ENCODE measurements at places on chromosomes 11 and 22.

- no peak for DNase-seq
These were observed 10.3 kb downstream of the CAT start for GRCh38 chr11:34449013-34449412.

DNA sequence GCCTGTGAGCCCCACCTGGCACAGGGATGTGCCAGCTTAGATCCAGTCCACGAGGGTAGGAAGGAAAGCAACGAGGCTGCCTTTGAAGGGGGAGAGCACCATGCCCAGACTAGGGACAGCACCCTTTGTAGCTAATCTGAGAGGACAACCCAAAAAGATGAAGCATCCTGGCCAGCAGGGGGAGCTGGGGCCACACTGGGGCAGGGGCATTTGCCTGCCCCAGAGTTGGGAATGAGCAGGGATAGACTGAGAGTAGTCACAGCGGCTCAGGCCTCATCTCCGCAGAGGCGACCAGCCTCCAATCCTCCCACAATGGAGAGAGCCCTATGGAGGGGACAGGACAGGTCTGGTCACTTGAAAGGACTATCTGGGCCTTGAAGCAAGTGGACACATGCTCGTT is 16.4 kb downstream of the LMO1 start:
- DNase-seq: no peak

DNA sequence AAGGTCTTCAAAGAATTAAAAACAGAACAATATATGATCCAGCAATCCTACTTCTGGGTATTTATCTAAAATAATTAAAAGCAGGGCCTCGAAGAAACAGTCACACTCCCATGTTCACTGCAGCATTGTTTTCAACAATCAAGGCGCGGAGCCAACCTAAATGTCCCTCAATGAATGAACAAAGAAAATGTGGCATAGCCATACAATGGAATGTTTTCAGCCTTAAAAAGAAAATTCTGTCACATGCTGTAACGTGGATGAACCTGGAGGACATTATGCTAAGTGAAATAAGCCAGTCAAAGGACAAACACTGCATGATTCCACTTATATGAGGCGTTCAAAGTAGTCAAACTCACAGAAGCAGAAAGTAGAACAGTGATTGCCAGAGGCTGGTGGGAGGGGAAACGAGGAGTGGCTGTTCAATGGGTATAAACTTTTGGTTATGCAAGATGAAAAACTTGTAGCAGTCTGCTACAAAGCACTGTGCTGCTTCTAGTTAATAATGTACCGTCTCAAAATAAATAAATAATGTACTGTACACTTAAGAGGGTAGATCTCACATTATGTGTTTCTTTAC is 41.2 kb downstream of the SNX19 start:
- DNase-seq: no peak

GRCh38 chr11:68040101-68040956 is 1.5 kb downstream of the TCIRG1 start:
- DNase-seq: no peak

DNA sequence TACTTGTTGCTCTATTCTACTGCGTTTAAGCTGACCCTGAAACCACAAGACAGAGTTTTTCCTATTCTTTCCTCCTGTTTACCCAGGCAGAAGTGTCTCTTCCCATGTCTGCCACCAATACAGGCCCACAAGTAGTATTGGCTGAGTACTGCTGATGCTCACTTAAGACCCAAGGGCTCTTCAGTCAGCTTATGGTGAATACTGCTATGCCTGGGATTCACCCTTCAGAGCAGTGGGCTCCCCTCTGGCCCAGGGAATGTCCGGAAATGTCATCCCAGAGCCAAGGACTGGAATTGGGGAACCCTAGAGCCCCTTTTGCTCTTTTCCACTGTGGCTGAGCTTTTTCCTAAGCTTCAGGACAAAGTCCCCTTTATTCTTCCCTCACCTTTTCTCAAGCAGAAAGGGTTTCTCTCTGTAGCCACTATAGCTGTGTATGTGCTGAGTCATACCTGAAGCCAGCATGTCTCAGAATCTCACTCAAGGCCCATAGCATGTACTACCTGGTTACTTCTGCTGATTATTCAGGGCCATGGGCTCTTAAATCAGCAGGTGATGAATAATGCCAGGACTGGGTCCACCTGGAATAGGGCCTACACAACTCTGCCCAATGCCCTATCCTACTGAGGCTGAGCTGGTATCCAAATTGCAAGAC is 745.8 kb upstream of the ANO5 start:
- DNase-seq: no peak

DNA sequence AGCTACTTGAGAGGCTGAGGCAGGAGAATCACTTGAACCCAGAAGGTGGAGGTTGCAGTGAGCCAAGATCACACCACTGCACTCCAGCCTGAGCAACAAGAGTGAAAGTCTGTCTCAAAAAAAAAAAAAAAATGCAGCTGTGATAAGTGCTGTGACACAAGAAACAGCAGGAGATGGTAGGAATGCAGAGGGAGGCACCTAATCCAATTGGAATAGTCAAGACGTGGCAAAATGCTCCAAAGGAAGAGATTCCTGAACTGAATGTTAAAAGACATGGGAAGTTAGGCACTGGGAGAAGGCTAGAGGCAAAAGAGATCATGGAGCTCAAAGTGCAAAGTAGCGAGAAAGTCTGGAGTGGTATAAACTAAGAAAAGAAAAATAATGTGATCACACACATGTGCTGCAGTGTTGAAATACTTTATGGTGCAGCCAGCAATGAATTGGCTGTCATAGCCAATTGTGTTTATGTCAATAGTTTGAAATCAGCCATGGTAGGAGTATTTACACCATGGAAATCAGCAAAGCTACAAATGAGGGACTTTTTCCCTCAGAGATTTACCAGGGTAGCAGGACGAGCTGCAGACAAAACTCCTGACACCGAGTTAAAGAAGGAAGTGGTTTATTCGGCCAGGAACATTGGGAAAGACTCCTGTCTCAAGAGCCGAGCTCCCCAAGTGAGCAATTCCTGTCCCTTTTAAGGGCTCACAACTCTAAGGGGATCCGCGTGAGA is 40.9 kb upstream of the LIPT2 start:
- DNase-seq: no peak

DNA sequence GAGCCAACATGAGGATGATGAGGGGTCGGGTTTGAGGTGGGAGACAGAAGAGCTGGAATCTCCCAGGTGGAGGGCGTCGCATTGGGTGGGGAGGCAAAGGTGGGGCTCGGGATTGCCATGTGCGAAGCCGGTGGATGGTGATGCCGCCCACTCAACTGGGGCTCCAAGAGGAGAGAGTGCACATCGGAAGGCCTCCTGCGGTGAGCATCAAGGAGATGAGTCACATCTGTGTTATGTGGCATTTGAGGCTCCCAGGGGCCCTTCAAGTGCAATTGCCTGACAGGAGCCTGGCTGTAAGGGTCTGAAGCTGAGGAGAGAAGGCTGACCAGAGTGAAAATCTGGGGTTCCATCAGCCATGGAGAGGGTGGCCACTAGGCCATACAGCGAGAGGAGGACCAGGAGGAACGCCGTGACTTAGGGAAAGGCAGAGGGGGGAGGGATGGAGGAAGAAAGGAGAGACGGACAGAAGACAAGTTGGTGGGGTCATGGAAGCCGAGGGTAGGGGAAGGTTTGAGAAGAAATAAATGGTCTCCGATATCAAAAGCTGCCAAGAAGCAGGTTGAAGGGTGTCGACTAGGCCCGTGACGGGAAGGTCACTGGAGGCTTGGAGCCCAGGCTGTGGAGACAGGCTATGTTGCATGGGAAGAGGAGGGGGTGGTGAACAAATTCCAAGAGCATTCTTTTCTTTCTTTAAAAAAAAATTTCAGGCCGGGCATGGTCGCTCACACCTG is 21.3 kb downstream of the RASD2 start:
- no peak for DNase-seq

GRCh38 chr22:40721266-40721665 is 42.0 kb downstream of the MCHR1 start:
- DNase-seq: no peak

DNA sequence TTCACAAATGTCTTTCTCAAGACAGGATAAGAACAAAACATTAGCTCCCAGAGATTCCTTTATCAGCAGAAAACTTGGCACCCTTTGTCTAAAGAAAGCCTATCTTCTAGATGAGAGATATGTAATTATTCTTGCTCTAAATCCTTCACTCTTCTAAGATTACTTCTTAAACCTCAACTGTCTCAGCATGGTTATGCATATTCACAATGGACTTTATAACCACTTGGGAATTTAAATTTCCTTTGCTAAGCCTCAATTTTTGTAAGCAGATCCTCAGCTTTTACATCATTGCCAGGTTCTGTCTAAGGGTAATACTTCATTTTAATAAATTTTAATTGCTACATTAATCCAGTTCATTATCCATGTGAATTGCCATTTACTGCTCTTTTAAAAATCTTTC is 433.6 kb upstream of the DDI1 start:
- DNase-seq: no peak

GRCh38 chr22:37827056-37827455 is 3.9 kb downstream of the GALR3 start:
- no peak for DNase-seq

DNA sequence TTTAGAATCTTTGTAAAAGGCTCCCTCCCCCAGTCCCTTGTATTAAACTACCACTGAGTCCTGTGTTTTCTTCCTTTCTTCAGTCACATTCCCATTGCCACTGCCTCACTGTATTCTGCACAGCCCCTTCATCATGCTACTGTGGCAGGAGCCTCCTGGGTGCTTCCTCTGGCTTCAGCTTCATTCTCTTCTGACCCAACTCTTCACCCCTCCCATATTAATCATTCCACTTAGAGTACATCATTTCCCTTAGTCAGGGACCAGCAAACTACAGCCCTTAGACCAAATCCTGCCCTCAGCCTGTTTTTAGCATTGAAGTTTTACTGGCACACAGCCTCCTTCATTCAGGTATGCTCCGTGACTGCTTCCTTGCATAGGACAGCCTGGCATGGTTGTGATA is 127.7 kb upstream of the MTNR1B start:
- DNase-seq: no peak

- peak; percentile 5 for DNase-seq
These were observed 15.6 kb upstream of the DENND5A start for GRCh38 chr11:9280655-9281301.

DNA sequence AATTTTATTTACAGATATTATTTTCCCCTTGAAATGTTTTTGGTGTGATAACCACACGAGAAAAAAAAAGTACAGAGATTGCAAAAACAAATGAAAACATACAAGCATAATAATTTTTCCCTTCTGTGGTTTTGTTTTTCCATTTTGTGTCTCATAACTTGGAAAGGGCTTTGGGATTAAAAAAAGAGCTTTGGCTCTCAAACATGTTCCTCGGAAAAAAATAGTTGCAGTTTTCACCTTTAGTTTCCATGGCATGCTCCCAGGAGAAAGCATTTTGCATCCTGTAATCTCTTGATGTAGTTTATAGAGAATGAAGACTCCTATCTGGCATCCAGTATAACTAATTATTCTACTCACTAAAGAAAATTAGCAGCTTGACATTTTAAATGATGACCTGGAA is 362.1 kb upstream of the PDGFD start:
- DNase-seq: no peak

- DNase-seq: no peak
These were observed 12.0 kb downstream of the MUC5B start for GRCh38 chr11:1234771-1235305.

DNA sequence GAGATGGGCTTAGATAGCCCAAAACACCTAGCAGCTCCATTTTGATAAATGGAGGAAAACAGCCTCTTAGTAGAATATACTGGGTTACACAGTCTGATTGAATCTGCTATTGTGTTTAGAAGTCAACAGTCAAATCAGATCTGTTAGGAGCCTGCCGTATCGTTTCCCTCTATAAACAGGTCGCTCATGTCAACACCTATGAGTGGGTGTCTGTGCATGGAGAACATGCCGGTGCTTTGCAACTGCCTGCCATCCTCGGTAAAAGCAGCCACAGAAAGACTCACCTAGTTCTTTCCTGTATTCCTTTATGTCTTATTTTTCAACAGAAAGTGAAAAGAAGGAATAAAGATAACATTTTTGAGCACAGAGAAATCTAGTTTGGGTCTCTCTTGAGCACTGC is 99.4 kb downstream of the ETS1 start:
- DNase-seq: no peak

GRCh38 chr11:118892964-118893363 is 9.3 kb downstream of the CXCR5 start:
- DNase-seq: no peak

DNA sequence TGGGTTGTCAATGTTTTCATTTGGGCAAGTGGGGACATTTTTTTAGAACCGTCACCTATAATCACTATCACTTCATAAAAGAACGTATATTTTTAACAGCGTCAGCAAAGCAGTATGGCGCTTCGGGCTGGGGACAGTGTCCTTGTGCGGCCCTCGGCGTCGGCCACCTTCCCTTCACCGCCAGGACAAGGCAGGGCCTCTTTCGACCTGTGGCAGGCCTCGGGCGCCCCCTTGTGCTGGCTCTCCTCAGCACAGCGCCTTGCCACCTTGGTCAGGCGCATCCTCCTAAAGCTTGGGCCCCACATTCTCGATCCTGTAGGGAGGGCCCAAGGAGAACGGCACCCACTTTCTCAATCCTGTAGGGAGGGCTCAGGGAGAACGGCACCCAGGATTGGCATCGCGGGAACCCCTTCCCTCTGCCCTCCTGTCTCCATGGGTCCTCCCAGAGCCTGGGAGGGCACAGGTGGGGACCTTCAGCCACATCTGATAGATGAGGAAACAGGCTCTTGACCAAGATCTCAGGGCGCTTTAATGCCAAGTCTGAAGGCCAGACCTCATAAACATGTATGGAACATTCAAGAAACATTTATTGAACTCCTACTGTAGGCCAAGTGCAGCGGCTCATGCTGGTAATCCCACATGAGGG is 11.5 kb upstream of the FADD start:
- peak; percentile 64 for DNase-seq

GRCh38 chr11:71935338-71935925 is 6.6 kb downstream of the RNF121 start:
- no peak for DNase-seq

DNA sequence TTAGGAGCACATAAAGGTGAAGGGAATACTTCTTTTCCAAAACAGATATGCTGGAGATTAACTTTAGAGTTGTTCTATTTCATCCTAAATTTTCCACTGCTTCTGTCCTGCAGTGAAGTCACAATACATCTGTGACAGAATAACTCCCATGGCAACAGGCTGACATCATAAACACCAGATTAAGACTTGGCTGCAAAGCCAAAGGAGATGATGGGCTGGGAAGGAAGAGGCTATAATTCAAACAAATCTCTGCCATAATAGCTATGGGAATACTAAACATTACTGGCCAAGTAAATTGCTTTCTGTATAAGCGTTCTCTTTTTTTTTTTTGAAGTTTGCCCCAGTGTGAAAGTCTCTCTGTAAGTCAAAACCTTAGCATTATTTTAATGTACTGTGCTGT is 107.7 kb downstream of the CADM1 start:
- no peak for DNase-seq

DNA sequence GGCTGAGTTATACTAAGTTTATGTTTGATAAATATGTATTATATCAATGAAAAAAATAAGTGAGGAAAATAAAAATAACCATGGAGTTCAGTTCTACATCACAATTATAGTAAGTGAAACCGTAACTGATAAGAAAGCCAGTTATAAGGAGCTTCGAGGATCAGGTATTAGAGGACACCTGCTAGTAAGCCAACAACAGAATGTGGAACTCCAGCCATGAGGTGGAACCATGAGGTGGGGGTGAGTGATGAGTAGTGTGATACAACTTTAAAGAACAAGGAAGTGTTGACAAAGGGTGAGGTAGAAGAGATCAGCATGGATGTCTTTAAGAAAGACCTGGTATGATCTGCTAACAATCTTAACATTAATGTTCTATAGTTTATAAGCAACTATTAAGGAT is 452.9 kb downstream of the GUCY1A2 start:
- DNase-seq: no peak

GRCh38 chr22:43820651-43821305 is 8.7 kb upstream of the EFCAB6 start:
- no peak for DNase-seq

All from stimulated activated CD4-positive, alpha-beta T cell treated with anti-CD3 and anti-CD28 coated beads, TNF-alpha, amount 100 ng/mL, for 24 hours (primary cell).